ENCODE measurements at places on chromosomes 5 and 9. TPM values are rescaled to one million over a fixed set of nuclear protein-coding genes. Genes with fewer than 3 reads are reported as not detected.

Gene TRPM3
- 0.11 TPM for total RNA-seq

Gene SLC25A51
- total RNA-seq, result 83.0 TPM

Gene ACSL6
- 0.65 TPM for total RNA-seq

Gene TSLP
- 0.11 TPM for total RNA-seq

Gene SYK
- not detected for total RNA-seq

Gene MOB3B
- total RNA-seq, result 2.2 TPM

Gene ZDHHC12
- total RNA-seq, result 31.3 TPM

Gene SEMA5A
- total RNA-seq, result 0.43 TPM

Gene CCL28
- total RNA-seq, result 2.4 TPM

Gene FAM221B
- total RNA-seq, result not detected

Gene PPP1R2B
- total RNA-seq, result 0.34 TPM

Gene FAM200C
- 1.6 TPM for total RNA-seq

Gene ARHGEF37
- 12.2 TPM for total RNA-seq

Gene PDZD2
- 0.33 TPM for total RNA-seq

Gene KCNMB1
- total RNA-seq, result not detected

Gene ABO
- total RNA-seq, result 0.43 TPM

Gene CDH9
- total RNA-seq, result not detected

Gene GABRA6
- not detected for total RNA-seq

Gene IL4
- total RNA-seq, result not detected

Gene C8G
- total RNA-seq, result 0.77 TPM

Gene IL5
- total RNA-seq, result not detected

Gene CCDC180
- total RNA-seq, result 2.2 TPM

Gene FABP6
- not detected for total RNA-seq

Gene HSD17B4
- 144 TPM for total RNA-seq

Gene IARS1
- 67.5 TPM for total RNA-seq

Gene PHF24
- not detected for total RNA-seq

Gene GFI1B
- total RNA-seq, result under 0.01 TPM

Gene OR1L4
- total RNA-seq, result not detected

Gene ZFP2
- total RNA-seq, result 0.33 TPM

Gene ROR2
- not detected for total RNA-seq

Gene HMMR
- 4.7 TPM for total RNA-seq

Gene CATSPER3
- total RNA-seq, result under 0.01 TPM

Gene SERF1B
- 48.1 TPM for total RNA-seq

Gene FSTL4
- total RNA-seq, result 0.17 TPM

Gene FOXD4
- total RNA-seq, result 0.17 TPM

Gene HMGXB3
- 26.0 TPM for total RNA-seq

Gene IFNE
- total RNA-seq, result under 0.01 TPM

Gene ADAMTS6
- total RNA-seq, result 47.2 TPM

Gene GPR151
- not detected for total RNA-seq

Gene FCN1
- total RNA-seq, result not detected

Gene OR2S2
- not detected for total RNA-seq

Gene FRMD3
- total RNA-seq, result 3.7 TPM

Gene LPAR1
- total RNA-seq, result 0.09 TPM

Gene AFAP1L1
- total RNA-seq, result 226 TPM

Gene DPYSL3
- total RNA-seq, result 18.3 TPM

Gene PPIC
- total RNA-seq, result 66.4 TPM

Gene MCC
- total RNA-seq, result 17.3 TPM

Gene PALM2AKAP2
- 0.09 TPM for total RNA-seq

Gene ITGA2
- total RNA-seq, result 73.1 TPM
